ENCODE measurements at places on chromosomes 12 and 14.

DNA sequence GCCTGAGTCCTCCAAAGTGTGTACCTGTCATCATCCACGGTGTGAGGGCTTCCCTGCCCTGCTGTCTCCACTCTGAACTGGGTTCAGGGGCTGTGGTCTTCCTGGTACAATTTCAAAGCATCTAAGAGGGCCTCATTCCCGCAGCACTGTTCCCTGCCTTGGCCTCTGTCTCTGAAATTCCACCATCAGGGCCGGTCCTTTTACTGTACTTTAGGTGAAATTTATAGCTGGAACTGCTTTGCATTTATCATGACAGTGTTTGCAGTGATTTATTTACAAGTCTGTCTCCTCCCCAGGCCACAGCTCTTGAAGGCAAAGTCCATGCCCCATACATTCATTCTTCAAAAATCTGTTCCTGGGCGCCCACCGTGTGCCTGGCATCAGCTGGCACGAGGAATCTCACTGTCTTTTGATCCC lies 36.9 kb upstream of the NCOR2 start:
- no peak for DNase-seq

GRCh38 chr12:68630050-68630449 lies 19.4 kb downstream of the RAP1B start:
- no peak for DNase-seq

DNA sequence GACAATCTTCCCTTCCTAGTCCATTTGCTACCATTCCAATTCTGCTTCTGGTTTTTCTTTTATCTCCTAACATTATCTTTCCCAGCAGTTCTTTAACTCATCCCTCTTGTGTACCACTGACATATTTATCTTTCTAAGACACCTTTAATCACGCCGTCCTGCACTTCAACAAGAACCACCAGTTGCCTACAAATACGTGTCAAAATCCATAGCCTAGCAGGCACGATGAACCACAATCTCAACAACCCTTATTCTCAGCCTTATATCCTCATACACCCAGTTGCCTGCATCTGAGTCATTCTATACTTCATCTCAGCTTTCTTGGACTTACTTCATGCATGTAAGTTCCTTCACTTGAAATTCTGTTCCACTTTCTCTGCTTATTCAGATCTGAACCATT lies 16.4 kb upstream of the ST8SIA1 start:
- no peak for DNase-seq

GRCh38 chr14:75050852-75051555 lies at the start of gene MLH3:
MLH3 (minus strand) TSS chr14:75051467; CDS start chr14:75049655, 1,812 bp downstream.
- DNase-seq = peak; percentile 60

GRCh38 chr12:19834592-19834991 lies 395.3 kb downstream of the AEBP2 start:
- DNase-seq = no peak

Measured in activated CD8-positive, alpha-beta memory T cell treated with anti-CD3 and anti-CD28 coated beads for 4 hours (primary cell).